ENCODE measurements at places on chromosomes 6 and 20.

DNA sequence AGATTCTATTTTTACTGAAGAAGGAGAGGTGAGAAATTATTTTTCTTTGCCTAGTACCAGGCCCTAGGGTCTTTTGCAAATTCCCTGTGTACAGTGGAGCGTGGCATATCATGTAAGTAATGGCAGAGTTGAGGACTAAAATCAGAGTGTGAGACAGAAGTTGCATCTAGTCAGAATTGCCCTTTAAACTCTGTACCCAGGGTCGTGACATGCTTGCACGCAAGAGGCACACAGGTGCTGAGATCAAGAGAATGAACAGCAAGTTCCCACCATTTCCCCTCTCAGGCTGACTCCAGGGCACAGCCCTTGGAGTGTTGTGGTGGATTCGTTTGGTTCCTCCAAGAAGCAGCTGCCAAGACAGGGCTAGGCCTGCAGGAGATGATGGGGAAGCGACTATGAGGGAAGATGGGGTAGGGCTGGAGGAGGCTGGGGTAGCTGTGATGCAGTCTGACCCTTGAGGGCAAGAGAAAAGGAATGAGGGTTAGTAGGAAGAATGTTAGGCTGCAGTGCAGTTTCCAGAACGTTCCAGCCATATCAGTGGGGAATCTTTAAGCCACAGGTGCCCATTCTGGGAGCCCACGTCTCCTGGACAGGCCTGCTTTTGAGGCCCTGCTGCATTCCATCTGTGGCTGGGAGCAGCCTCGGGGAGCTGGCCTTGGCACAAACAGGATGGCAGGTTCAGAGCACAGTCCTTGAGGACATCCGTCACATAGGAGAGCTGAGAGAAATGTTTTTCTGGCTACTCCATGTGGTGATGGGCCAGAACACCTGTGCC, 6.9 kb downstream of the NELFCD start:
- DNase-seq = no peak

DNA sequence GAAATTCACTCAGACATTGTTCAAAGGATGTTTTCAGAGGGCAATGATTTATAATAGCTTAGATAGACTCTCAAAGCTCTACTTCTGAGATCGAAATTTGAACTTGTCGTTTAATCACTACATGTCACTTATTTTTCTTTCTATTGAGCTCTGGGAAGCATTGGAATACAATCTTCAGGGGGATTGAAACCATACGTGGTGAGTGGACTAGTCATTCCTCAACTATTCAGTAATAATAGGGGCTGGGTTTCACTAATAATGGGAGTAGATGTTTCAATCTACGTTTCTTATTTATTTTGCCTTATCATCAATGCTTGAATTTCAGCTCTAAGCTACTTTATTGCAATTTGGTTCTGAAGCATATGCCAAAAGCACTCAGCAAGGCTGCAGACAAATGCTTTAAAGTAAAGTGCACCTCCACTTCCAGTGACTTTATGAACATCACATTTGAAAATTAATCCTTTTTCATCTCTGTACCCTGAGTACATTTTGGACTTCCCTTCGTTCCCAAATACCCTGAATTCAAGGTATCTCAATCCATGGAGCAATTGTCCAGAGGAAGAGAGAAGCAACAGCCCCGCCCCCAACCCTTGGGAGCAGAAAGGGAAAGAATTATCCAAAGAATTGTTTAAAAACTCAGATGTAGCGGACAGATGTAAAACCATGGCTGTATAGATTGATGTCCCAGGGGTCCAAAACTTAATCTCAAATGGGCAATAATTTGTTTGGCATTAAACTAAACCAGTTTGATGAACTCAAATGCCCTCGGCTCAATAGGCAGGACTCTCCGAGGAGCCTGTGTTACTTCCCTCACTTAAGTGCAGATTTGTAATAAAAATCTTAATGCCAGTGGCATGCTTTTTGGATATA, 68.1 kb downstream of the HFE start:
- DNase-seq = peak; percentile 63

- DNase-seq = no peak
Observed at GRCh38 chr6:165002866-165003265, 306.5 kb downstream of the C6orf118 start.

DNA sequence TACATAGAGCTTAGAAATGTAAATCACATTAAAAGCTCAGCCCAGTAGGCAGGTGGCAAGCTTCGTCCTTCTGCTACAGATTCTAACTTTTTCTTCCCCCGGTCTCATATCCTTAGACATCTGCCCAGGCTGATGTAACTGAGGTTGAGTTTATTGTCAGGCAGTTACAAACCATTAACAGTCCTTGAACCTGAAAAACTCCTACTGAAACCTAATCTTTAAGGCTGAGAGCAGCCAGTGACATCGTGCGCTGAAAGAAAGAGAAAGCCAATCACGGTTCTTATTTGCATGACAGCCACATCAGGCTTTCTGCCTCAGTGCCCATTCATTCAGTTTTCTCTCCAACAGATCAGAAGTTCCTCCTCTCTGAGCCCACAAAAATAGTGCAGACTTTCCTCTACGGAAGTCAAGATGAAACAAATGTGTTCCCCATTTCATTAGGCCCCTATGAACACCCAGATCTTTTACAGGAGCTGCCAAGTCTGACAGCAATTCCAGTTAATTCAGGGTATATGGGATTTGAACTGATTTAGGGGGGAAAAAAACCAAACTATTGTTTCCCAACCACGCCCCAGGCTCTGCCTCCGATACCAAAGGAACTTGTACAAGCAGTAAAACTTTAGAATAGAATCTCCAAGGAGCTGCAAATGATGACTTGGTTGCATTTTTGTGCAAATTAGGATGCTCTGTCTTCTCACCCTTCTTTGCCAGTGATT, at the start of gene NHSL1:
NHSL1 (minus strand) TSS at position 192 of the 716 bp plus-strand sequence. CDS start 204 bp downstream, outside the sequence.
- DNase-seq = no peak

DNA sequence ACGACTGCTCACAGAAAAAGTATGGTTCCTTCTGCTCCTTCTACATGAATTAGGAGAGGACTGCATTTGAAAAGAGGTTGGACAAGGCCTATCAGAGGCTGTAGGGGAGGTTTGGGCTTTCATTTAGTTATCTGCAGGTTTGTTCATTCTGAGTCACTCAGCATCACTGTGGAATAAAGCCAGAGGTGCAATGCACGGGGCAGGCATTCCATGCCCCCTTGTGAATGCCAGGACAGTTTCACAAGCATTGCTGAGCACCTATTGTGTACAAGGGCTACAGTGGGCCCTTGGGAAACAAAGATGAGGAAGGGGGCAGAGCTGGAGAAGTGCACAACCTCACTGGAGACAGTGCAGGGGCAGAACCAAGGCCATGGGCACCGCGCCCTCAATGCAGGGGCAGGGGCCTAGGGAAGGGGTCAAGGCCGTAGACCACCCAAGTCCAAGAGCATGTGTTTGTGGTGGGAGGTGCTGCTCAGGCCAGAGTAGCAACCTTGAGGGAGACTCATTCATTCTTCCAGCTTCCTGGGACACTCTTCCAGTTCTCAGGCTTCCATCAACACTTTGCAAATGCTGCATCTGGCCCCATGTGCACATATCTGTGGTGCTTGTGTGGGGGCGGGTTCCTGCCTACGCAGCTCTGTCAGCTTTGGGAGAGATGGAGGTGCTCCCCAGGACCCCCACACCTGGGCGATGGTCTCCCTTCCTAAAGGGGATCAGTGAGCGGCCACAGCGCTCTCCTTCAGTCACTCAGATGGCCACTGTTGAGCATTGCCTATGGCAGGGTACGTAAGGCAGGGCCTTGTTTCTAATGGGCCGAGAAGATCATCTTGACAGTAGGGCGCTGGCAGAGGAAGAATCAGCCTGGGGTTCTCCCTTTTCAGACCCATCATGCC, 204.5 kb downstream of the SYNDIG1 start:
- DNase-seq = no peak

GRCh38 chr6:47974106-47974505, 136.9 kb downstream of the PTCHD4 start:
- DNase-seq = no peak

DNA sequence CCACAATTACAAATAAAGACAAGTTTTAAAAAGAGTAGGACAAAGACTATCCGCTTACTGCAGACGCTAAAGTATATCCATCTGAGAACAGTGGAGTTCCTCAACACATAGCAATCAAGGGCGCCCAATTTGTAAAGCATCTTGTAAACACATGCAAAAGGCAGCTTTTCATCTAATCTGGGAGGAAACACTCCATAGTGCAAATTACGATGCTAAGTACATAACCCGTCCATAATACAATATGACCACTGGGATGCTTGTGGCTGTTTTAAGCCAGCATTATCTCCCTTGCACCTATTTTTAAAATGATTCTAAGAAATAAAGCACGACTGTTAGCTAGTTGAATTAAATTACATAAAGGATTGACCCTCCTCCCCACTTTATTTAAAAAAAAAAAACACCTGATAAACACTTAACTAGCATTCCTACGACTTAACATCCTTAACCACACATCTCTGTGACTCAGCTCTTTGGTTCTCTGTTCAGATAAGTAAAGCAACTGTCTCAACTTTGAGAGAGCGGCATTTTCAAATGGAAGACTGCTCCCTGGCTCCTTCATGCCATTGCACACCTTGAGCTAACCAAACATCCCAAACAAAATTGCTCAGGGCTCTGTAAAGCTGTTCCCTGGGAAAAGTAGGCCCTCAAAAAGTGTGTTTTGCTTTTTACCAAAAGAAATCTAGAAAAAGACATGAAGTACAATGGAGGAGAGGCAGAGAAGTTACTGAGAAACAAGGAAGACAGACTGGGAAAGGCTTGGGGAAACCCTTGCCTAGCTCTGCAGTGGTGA, 14.2 kb downstream of the SLC22A23 start:
- no peak for DNase-seq

All from left ventricle myocardium superior (tissue), 1 donor.